Renal pelvis (tissue), 12 donors: ENCODE measurements at places on chromosomes 12 and 14. TPM values are rescaled to one million over a fixed set of nuclear protein-coding genes. Genes with fewer than 3 reads are reported as not detected.

Gene KRT4
- polyA plus RNA-seq, result 0.51 TPM

Gene RPL10L
- polyA plus RNA-seq, result not detected

Gene MIPOL1
- polyA plus RNA-seq, result 14.9 TPM

Gene LRIG3
- polyA plus RNA-seq, result 35.1 TPM

Gene STYK1
- 1.8 TPM for polyA plus RNA-seq

Gene HOMEZ
- 32.3 TPM for polyA plus RNA-seq

Gene FBLN5
- 165 TPM for polyA plus RNA-seq

Gene HOXC12
- not detected for polyA plus RNA-seq

Gene SIX1
- 8.4 TPM for polyA plus RNA-seq

Gene ASCL1
- 0.18 TPM for polyA plus RNA-seq

Gene MYBPC1
- polyA plus RNA-seq, result 0.39 TPM

Gene POTEG
- polyA plus RNA-seq, result not detected

Gene TPH2
- 0.18 TPM for polyA plus RNA-seq

Gene RFLNA
- 5.4 TPM for polyA plus RNA-seq

Gene POTEM
- polyA plus RNA-seq, result not detected

Gene SNAPC1
- polyA plus RNA-seq, result 12.1 TPM

Gene WNT1
- not detected for polyA plus RNA-seq

Gene NGB
- not detected for polyA plus RNA-seq

Gene NUBPL
- polyA plus RNA-seq, result 17.9 TPM

Gene NOVA1
- 25.1 TPM for polyA plus RNA-seq

Gene GPR68
- 2.2 TPM for polyA plus RNA-seq

Gene JDP2
- polyA plus RNA-seq, result 21.3 TPM

Gene RCOR1
- polyA plus RNA-seq, result 32.7 TPM

Gene P2RX2
- 1.6 TPM for polyA plus RNA-seq

Gene CACNA2D4
- 3.0 TPM for polyA plus RNA-seq

Gene HELB
- 6.1 TPM for polyA plus RNA-seq
